ENCODE measurements at places on chromosomes 2 and 18.

DNA sequence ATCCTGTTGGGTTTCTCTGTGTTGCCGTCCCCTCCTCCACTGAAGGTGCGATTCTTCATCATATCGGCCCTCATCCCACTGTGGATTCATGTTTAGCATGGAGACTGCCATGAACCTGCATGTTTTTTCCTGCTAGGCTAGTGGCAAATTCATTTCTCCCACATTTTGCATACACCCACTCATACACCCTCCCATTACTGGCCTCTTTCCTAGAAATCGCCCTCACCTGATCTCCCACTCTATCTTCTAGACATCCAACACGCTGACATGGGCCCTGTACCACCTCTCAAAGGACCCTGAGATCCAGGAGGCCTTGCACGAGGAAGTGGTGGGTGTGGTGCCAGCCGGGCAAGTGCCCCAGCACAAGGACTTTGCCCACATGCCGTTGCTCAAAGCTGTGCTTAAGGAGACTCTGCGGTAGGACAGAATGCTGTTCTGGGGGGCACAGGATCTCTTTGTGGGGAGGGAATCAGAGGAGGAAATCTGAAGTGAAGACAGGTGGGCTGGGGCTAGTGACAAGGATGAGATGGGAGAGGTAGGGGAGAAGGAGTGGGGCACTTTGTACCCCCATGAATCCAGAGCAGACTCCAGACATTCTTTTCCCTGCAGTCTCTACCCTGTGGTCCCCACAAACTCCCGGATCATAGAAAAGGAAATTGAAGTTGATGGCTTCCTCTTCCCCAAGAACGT lies 17.7 kb downstream of the PRKAG3 start:
- no peak for DNase-seq

DNA sequence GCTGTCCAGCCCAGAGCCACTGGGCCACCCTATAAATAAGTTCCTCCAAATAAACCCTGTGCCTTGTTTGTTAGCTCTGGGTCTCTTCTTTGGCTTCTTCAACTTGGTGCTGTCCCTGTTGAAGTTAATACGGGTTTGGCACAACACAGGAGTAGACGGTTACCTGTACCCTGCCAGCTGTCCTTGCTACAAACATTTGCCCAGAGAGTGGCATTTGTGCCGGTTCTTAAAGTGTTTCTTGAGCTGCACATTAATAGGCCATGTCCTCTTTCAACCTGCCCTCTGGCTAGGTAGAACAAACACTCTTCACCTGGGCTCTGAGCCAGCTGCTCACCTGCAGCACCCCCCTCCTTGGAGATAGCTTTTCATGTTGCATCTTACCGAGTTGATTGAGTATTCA lies 139.2 kb downstream of the NEDD4L start:
- no peak for DNase-seq

DNA sequence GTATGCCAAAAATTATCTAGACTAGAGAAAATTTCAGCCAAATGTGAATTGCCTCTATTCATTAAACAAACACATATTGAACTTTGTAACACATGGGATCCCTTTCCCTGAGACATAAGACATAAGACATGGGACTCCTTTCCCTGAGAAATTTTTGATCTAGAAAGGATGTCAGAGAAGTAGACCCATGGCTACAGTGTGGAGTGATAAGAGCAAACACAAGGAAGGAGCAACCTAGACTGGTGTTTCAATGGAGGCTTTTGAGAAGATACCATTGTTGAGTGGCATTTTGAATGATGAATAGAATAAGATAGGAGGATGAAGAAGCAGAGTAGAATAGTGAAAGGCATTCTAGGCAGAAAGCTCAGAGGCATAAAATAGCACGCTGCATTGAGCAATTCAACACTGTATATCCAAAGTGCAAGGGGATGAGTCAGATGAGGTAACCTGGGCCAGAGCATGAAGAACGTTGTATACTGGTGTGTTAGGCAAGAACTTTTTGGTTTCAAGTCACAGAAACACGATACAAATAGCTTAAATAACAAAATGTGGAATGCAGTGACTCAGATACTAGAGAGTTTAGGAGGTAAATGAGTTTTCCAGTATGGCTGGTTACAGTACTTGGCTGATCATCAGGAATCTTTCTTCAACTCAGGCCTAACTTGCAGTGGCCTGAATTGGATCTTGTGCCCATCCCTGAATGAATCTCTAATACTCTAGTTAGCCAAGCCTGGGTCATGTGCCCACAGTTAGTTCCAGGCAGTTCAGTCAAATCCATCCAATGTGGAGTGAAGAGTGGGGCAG lies 129.8 kb upstream of the TANK start:
- DNase-seq, result no peak

- no peak for DNase-seq
Measured at GRCh38 chr2:38671303-38671702, 5.4 kb downstream of the GALM start.

Data from hematopoietic multipotent progenitor cell (in vitro differentiated cells).